Stimulated activated CD4-positive, alpha-beta T cell treated with anti-CD3 and anti-CD28 coated beads, TNF-alpha, amount 100 ng/mL, for 1 hour (primary cell): ENCODE measurements at places on chromosomes 16 and 17.

DNA sequence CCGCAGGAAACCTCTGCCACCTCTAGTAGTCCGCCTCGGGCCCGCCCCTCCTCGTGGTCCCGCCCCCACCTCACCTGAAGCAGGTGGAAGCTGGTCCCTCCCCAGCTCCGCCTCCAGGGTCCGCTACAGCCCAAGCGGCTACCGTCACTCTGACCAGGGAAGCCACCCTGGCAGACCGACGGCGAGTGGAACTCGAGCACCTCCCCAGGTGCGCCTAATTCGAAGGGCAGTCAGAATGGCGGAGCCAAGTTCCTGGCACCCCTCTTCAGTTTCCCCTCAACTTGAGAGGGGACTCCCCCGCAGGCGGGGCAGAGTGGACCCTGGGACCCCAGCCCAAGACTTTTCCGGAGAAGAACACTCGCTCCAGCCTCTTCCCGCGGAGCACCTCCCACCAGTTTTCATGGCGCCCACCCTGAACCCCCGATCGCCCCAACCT, 507 bp downstream of the FHOD1 start:
- no peak for DNase-seq

GRCh38 chr17:80236911-80237310, 16.7 kb downstream of the SLC26A11 start:
- DNase-seq = no peak

- no peak for DNase-seq
These were observed 15.1 kb downstream of the ANKFY1 start for GRCh38 chr17:4248504-4249277.

- no peak for DNase-seq
These were observed 3.3 kb downstream of the TRPV2 start for GRCh38 chr17:16418685-16419068.

GRCh38 chr17:21183468-21183867, 30.5 kb downstream of the TMEM11 start:
- no peak for DNase-seq

- no peak for DNase-seq
These were observed 40.7 kb upstream of the DLX4 start for GRCh38 chr17:49928126-49928800.

- DNase-seq = no peak
These were observed 2.8 kb upstream of the ZKSCAN2 start for GRCh38 chr16:25260416-25260815.

- no peak for DNase-seq
These were observed 261 bp upstream of the B4GALNT2 start for GRCh38 chr17:49132317-49132698.

- no peak for DNase-seq
These were observed 1.3 kb upstream of the SLC6A4 start for GRCh38 chr17:30236766-30237165.

DNA sequence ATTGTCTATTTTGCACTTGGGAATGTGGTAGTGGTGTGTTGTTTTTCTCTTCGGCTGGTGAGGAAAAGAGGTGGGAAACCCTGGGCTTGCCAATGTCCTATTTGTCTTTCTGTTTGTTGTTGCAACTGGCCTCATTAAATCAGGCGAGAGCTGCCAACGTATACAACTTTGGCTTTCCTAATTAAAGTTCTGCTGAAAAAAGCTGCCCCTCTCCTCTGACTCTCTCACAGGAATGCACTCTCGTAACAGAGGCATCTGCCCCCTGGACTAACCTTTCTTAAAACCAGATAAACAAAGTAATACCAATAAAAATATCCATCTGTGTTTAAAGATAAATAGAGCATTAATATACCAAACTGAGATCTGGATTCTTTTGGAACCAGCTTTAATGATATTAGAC, 7.8 kb downstream of the CDRT15 start:
- no peak for DNase-seq

GRCh38 chr17:60149691-60150582, at the start of gene CA4:
Gene CA4 (plus strand): TSS chr17:60149973. CDS start chr17:60150035, 62 bp downstream.
- no peak for DNase-seq

DNA sequence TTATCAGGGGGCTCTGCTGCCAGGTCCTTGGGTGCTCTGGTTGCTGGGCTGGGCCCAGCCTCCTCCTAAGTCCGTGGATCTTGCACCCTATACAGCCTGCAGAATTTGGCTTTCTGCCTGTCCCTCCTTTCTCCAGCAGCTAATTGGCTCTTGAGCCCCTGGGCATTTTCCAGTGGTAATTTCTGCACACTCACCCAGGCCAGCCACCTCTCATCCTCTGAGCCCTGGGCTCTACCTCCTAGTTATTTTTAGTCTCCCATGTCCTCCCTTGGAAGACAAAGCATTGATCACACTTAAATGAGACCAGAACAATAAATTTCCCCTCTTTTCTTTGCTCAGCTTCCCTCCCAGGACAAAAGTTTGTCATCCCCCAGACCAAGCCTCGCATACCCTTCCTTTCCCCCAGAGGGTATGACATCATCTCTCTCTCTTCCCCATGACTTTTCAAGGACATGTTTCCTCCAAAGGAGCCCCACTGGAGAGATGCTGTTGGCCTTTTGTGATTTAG, 38.1 kb downstream of the C17orf75 start:
- DNase-seq = no peak

DNA sequence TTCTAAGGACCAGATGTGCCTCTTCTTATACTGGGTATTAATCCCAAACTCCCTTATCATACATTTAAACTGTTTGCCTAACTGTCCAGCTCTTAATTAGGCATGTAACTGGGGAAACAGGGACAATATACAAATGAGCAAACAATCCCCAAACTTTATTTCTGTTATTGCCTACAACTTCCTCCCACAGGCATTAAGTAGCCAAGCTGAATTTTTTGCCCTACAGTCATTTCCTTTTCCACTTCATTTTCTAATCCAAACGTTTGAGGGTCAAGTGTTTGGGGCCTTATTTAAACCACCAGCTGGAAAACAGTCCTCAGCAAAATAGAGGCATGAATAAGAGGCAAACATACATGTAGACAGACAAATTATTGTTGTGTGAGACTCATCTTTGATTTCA, 77.4 kb upstream of the CCL2 start:
- DNase-seq = no peak

DNA sequence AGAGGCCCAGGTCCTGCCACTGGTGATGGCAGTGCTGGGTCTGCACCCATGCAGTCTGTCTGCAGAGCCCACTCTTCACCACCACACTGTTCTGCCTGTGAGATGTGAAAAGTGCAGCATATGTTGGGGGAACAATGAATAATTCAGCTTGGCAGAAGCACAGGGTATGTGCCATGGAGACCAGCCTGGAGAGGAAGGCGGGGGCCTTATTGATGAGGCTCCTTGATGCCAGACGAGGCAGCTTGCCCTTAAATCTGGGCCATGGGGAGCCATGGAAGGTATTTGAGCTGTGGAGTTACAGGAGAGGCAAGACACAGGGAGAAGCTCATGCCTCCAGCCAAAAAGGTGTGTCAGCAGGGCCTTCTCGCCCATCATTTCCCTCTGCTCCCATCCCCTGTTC, 124.7 kb downstream of the C16orf78 start:
- DNase-seq = no peak

DNA sequence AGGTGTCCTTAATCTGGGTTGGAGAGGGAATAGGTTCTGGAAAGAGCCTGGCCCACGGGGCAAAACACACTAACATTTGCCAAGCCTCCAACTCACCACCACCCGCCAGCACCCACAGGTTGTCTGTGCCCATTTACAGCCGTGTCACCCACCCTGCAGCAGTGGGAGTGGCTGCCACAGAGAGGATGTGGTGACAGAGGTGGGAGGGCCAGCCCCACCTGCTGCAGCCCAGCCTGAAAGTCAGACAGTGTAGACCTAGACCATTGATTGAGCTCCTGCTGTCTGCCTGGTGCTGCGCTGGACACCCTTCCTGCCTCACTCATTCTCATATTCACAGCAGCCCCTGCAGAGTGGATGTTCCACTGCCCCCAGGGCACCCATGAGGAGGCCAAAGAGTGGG, 44.7 kb downstream of the IL21R start:
- DNase-seq = no peak

GRCh38 chr16:88512728-88513696, 57.2 kb upstream of the ZC3H18 start:
- no peak for DNase-seq

GRCh38 chr17:83008526-83008925, 70.9 kb upstream of the METRNL start:
- DNase-seq = no peak

DNA sequence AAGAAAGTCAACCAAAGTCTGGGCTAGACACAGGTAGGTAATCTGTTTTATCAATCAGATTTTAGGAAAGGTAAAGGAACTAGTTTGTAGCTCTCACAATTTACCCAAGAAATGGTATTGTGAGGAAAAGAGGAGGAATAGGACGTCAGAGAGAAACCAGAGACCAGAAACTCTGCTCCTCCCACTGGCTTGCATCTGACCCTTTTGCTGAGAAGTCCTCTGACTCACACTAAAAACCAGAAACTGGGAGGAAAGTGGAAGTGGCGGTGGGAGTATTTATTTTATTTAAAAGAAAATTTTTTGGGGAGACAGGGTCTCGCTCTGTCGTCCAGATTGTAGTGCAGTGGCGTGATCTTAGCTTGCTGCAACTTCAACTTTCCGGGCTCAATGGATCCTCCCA, 38.0 kb upstream of the MNT start:
- no peak for DNase-seq

- no peak for DNase-seq
These were observed 12.2 kb downstream of the MNT start for GRCh38 chr17:2388683-2389055.

DNA sequence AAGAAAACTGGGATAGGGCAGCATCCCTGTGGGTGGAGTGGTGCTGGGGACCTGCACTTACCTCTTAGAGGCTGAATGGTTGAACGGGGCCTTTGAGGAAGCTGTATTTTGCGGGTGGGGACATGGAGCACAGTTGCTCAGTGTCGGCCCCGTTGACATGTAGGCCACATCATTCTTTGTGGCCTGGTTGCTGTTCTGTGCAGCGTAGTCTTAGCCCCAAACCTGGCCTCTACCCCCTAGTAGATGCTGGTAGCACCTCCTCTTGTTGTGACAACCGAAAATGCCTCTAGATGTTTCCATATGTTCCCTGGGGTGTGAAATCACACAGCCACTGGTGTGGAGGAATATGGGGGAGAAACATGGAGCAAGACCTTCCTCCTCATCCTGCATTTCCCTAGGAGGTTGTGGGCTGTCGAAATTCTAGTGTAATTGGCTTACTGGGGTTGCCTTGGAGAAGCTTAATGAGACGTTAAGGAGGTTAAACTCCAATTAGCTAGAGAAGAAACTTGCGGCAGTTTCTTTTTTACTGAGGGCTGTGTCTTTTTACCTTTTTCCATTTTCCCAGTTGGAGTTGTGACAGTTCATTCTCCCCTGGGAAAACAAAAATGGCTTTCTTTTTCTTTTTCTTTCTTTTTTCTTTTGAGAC, 9.4 kb downstream of the ABCC1 start:
- DNase-seq = no peak

GRCh38 chr16:19703172-19703889, 14.7 kb downstream of the KNOP1 start:
- no peak for DNase-seq

- no peak for DNase-seq
These were observed 223.4 kb downstream of the HS3ST3A1 start for GRCh38 chr17:13378361-13378760.

DNA sequence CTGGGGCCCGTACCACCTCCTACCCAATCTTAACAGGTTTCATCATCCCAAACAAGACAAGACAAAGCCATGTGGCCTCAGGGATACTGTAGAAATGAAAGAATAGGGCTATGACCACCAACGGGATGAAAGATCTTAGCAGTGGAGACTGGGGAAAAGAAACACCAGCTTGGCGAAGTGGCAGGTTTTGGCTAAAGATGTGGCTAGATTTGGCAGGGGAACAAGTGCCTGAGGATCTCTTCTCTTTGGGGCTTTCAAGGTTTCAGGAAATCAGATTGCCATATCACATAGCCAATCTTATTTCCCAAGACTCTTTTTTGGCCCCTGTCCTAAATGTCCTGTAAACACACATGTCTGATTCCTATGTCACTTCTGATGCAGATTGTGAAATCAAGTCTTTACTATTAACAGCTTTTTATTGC, 6.9 kb downstream of the KRT24 start:
- no peak for DNase-seq

- DNase-seq = no peak
These were observed 2.9 kb downstream of the CDIP1 start for GRCh38 chr16:4535627-4536108.

DNA sequence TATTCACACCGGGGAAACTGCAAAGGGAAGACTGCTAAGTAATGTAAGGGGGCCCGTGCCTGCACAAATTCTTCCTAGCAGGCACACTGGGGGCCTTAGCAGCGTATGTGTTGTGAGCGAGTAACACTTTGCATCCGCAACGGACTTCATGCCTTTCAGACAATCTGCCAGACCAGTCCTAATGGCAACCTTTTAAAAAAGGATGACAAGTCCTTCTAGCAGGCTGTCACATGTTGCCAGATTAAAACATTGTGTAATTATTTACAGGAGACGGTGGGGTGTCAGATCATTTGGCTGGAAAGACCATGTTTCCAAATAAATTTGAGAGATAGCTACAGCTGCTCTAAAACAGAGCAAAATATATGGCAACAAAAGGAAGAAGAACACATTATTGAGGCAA, 46.1 kb downstream of the CPPED1 start:
- no peak for DNase-seq

DNA sequence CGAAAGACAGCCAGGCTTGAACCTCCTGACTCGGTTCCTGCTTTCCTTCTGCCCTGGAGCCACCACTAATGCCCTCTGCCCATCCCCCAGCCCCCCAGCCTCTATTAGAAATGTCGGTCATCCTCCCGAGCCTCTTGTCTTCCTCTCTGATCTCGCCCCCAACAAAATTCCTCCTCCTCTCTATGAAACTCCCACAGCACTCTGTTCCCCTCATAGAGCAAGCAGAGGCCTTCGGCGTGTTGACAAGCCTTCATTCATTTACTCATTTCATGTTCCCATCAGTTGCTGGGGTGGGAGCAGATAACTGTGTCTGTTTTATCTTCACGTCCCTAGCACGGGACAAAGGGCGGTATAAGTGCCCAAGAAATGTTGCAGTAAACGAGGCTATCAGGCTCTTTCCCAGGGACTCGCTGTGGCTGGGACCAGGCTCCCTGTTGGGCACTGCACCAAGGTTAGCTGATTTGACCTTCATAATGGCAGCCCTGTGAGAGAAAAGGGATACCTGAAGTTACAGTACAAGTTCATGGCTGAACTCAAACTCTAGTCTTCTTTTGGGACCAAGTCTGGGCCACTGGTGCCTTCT, 7.8 kb downstream of the FBXL19 start:
- no peak for DNase-seq
